CD14-positive monocyte (primary cell): ENCODE measurements at places on chromosomes 13 and 19.

DNA sequence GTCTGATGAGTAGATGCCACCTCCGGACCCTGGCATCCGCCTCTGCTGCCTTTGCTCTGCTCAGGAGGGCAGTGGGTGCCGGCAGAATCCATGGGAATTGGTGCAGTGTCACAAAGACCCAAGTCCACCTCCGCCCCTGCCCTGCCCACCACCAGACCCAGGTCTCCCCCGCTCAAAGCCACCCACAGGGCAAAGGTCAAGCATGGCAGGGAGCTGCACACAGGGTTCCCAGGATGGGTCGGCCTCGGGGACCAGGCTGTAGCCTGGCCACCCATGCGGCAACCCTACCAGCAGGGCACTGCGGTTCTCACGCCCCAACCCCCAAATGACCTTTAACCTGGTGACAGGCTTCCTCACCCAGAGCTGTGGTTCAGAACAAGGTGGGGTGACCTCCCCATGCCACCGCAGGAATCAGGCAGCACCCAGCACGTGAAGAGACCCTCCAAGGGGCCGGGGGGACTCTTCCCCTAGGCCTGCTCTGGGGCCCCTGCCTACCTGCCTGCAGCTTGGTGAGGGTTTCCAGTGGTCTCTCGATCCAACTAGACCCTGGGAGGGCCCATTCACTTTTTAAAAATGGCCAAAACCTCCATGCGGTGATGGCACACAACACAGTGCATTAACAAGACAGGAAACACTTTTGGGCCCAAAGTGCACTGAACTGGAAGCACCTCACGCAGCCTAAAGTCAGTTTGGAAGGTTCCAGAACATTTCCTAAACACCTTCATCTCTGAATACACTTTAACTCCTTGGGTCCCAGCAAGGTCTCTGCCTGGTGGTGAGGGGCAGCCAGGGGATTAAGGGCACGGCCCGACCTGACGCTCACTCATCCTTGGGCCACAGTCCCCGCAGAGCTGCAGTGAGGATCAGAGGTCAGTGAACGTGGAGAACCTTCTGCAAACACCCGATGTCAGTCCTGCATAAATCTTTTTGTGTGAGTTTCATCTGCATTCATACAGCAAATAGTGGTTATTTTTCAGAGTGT lies 11.0 kb downstream of the GAS6 start:
- DNase-seq: no peak

DNA sequence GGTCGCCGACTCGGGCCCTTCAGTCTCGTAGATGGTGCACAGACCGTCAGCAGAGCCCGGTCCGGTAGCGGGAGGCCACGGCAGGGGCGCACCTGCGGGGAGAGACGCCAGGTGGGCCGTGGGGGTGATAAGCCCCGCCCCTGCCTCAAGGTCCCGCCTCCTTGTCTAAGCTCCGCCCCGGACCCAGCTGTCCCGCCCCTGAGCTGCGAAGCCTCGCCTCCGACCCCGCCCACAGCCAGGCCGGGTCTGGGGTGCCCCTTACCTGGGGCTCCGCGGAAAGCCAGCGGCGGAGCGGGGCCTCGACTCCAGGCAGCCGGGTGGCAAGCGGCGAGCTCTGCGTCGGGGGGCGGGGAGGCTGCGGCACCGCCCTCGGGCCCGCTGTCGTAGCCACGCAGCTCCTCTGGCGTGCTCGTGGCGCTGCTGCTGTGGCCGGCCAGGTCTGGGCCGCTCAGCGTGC lies 4.7 kb downstream of the PRR36 start:
- DNase-seq: peak; percentile 18

- DNase-seq: no peak
Observed at GRCh38 chr19:388691-389090, 20.3 kb downstream of the C2CD4C start.

DNA sequence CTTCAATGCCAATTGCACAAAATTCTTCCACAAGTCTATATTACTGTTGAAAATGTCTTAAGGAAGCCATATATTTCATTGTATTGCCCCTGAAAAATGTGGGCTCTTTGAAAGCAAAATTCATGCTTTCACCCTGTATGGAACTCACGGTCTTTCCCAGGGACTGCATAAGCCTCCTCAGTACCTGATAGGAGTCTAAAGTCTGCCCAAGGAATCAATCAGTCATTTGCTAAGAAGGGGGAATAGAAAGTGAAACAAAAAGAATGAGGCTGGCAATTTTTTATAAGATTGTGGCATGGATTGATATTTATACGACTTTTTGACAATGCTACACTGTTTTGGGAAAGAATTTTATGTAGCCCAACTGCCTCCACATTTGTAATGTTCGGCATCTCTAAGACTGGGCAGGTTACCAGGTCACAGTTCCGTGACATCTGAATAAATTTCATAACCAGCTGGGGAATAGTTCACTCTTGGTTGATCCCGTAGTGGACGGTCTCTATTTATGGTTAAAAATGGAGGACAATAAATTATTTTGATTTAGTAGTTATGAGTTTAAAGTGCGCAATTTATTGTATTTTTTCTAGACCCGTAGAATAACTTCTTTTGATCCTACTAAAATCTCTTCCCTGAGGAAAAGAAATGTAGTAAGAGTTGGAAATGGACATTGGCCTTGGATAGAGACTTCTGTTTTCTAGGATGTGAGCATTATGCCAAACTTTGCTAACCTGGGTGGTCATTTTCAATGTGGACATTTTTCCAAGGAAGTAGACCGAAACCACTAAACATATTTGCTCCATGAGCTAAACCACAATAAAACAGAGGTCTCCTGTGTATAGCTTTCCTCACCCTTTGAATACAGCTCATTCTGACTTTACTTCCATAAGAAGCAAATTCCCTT lies 1585.4 kb downstream of the EFNB2 start:
- no peak for DNase-seq

- DNase-seq: no peak
Observed at GRCh38 chr13:76286178-76286577, 600.0 kb downstream of the KCTD12 start.

DNA sequence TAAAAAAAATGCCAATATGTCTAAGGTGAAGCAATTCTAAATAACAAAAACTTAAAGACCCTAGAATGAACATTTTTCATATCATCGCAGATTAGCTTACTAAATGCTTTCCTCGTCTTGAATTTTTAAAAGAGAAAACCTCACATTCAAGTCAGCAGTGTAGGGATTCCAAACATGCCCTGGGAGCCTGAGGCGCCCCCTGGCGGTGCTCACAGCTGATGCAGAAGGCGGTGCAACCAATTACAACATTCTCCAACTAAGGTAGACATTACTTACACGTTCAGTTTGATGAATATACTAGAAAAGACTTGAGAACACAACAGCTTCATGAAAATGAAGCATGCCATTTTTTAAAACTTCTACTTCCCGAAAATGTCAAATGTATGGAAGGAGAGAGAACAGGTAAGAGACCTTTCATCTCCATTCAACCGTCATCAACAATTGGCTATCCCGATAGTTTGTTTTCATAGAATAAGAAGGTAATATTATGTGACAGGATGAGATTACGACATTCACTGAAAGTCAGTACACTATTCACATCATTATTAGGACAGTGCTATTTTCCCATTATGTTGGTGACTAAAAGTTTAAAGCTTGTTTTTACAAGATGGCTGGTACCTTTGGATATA lies 304.4 kb downstream of the DCLK1 start:
- no peak for DNase-seq

DNA sequence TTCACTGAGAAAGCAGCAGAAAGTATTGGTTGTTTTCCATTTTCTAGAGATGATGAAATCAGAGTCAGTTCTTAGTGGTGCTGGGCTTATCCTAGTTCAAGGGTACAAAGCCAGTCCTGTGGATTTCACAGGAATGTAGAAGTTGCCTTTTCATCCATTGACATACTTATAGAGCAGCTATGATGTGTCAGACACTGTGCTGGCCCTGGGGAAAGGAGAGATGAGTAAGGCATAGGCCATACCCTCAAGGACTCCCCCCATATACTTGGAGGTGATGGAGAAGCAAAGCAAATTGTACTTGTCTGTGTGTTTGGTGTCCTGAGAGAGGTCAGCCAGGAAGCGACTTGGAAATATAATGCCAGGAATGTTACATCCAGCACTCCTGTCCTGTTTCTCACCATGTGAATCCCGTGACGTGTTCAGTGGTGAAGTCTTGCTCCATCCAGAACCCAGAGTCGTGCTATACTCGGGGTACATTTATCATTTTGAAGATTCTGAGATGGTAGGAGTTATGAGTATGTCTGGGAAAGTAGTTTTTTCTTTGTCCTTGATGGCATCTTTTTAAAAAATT lies 22.6 kb downstream of the ERCC5 start:
- no peak for DNase-seq

GRCh38 chr19:15595069-15595468 lies 19.9 kb upstream of the CYP4F8 start:
- DNase-seq: peak; percentile 72

GRCh38 chr13:45951166-45951565 lies 99.6 kb upstream of the SIAH3 start:
- peak; percentile 70 for DNase-seq
